ENCODE measurements at places on chromosomes 4 and X.

DNA sequence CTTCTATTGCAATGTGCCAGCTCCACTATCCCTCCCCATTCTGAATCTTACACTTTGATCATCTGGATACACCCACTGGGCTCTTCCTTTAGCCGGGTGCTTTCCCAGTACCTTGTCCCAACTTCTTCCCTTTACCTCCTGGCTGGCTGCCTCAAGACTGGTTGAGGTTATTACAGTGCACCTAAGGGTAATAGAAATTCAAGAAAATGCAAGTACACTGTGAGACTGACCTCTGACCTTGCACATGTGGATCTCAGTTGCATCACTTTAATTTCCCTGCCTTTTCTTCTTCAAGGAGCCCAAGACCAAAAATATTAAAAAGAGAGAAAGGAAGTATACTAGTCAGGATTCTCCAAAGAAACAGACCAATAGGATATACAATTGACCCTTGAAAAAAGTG, 53.9 kb upstream of the NOCT start:
- DNase-seq: no peak

- DNase-seq: no peak
These were observed 5.1 kb upstream of the LIMCH1 start for GRCh38 chr4:41532882-41533281.

GRCh38 chr4:147981305-147981704, 249.4 kb downstream of the ARHGAP10 start:
- no peak for DNase-seq

DNA sequence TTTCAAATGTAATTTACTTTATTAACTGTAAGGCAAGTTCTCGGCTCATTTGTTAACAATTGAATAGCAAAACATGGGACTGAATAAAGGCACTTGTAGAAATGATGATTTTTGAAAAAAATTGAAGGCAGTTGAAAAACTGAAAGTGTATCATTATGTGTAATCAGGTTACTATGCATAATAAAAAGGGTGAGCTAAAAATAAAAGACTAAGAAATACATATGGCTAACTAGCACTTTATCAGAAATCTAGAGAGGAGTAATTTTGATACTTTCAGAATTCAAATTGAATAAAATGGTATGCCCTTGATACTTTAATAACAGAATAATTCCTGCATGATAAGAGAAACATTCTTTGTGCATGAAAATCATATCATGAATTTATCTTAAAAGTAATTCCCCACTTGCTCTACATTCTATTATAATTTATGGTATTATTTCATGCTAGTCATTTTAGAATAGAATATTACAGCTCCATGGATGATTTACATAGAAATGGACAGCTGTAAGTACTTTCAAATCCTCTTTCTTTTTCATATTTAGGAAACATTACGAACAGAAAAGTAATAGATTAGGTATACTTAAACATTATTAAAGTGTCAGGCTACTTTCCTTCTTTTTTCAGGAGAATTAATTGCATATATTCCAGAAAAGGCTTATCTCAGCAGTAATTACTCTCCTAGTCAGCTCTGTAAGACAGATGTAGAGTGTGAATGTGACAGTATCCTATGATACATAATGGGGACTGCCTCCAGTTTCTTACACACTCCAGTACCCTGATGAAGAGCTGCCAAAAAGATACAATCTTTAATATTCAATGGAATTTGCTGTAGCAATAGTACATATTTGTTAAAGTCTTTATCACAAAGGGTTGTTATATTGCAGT, 697.3 kb downstream of the CCSER1 start:
- DNase-seq: no peak

- no peak for DNase-seq
These were observed 293.2 kb downstream of the FBXO8 start for GRCh38 chr4:173990126-173990868.

DNA sequence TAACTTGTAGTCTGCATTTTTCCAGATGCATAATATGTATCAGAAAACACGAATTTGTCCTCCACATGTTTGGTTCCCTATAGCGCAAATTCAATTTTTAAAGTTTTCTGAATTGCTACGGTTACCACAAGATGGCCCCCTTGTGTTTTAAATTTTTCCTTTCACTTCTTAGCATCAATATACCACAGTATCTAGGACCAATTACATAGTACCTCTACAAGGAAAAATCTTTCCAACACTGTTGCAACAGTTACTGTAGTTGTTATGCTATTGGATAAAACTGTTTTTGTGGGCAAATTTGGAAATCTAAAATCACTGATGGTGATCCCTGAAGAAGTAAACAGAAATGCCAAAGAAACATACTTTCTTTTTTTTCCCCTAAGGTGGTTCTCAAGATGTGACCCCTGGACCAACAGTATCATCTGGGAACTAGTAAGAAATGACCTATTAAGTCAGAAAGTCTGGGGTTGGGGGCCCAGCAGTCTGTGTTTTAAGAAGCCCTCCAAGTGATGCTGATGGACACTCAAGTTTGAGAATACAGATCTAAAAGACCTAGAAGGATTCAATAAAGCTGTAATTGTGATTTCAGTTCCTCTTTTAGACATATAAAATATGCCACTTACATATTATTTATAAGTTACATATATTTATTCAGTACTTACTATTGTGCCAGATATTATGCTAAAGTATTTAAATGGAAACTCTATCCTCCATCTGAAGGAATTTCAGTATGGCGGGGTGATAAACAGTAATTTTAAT, 3.1 kb downstream of the ZGRF1 start:
- DNase-seq: no peak

DNA sequence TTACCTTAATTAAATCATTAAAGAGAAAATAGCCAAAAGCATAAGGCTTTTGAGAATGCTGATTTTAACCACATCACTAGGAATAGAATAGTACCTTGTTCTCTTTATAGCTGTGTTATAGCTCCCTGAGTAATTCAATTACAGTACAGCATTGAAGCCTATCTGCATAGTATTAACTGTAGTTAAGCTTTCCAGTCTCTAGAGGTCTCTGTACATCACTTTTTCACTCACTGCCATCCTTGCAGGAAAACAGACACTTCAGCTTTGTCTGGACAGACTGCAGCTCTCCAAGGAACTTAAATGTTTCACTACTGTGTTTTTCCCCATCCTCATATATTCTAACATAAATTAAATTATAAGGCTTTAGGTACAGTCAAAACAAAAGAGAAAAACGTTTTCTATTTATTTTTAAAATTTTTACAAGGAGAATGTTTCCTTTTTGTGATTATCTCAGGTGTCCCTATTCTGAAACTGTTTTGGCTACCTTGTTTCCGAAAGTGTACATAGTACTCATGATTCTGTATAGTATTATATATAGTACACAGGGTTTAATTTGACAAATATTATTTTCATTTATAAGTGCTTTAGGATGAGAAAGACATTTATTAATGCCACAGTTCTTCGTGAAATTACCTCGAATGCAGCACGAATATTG, 407.9 kb downstream of the PCDH18 start:
- DNase-seq: peak; percentile 28

- DNase-seq: no peak
These were observed 94.4 kb downstream of the ARHGAP10 start for GRCh38 chr4:147826288-147826646.

- DNase-seq: no peak
These were observed at the start of gene CCDC158 for GRCh38 chr4:76420762-76421581. TSS of gene CCDC158 (minus strand) at chr4:76421141. CDS start at chr4:76403207, 17,934 bp downstream.

- no peak for DNase-seq
These were observed 419.6 kb downstream of the BCOR start for GRCh38 chrX:39677978-39678791.

DNA sequence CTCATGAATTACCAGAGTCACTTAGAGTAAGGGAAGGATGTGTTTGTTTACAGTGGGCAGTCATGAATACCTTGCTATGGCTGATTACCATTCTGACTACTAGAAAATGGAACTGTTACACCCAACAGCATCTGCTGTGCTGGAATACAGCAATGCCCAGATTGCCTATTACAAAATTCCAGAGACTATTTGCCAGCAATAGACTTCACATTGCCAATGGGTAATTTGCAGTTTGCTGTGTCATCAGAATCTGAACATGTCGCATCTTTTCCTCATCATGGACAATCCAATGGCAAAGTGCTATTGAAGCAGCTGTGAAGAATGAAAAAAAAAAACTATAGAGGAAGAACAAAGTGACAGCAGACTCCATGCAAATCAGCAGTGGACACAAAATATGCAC, 356.6 kb downstream of the CXXC4 start:
- DNase-seq: no peak

DNA sequence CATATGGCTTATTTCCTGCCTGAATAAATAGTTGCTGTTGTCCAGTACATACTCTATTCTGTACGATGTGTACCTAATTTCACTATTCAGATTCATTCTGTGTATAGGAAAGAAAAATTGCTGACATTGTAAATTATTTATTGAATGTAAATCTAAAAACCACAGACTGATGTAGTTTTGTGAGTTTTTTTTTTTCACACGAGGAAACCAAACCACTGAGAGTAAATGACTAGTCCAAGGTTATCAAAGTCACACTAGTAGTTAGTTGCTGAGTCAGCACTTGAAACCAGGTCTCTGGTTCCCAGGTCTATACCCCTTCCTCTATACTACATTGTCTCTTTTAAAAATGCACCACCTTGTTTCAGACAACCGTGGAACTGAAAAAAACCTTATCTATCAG, 298.3 kb upstream of the DIAPH2 start:
- no peak for DNase-seq

- DNase-seq: no peak
These were observed 103.7 kb upstream of the BMPR1B start for GRCh38 chr4:94653984-94654609.

DNA sequence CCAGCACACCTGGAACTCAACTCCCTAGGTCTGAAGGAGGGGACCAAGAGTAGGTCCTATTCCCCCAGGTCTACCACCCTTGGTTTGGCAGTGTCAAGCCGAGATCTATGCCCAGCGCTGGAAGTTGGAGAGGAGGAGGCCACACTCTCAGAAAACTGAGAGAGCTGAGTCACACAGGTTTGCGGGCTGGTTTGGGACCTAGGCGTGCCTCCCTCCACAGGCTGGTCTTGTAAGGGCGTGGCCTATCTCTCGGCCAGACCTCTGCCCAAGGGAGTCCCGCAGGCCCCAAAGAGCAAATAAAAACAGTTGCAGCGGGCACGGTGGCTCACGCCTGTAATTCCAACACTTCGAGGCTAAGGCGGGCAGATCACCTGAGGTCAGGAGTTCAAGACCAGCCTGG, 52.9 kb upstream of the INTU start:
- no peak for DNase-seq

DNA sequence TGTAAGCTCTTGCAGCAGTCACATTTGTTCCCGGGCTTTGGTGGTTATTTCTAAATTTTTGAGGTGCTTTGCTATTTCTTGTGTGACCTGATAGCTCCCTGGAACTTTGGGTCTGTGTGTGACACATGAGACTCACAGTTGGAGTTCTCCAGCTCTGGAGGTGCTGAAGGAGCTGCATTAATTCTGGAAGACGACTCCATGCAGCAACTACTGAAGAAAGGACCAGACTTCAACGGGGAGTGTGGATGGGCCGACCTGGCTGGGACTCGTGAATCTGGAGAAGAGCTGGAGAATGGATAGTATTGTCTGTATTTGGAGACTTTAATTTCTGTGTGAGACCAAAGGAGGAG, 1.5 kb downstream of the MRFAP1 start:
- no peak for DNase-seq

DNA sequence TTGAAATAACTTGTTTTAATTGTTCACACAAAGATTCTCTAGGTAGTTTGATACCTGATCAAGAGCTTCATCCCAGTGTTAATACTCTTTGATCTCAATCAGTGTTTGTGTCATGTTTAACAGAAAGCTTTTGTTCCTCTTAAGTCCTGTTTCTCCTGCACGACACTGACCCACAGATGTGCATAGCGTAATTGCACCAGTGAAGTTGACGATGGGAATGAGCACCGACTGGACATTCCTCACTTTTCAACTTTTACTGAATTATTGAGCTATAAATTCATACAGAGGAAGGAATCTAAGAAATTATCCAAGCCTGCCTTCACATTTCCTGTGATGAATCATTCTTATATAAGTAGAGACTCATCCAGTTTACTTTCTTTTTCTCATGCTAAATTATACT, 878.7 kb upstream of the TENM3 start:
- DNase-seq: no peak

DNA sequence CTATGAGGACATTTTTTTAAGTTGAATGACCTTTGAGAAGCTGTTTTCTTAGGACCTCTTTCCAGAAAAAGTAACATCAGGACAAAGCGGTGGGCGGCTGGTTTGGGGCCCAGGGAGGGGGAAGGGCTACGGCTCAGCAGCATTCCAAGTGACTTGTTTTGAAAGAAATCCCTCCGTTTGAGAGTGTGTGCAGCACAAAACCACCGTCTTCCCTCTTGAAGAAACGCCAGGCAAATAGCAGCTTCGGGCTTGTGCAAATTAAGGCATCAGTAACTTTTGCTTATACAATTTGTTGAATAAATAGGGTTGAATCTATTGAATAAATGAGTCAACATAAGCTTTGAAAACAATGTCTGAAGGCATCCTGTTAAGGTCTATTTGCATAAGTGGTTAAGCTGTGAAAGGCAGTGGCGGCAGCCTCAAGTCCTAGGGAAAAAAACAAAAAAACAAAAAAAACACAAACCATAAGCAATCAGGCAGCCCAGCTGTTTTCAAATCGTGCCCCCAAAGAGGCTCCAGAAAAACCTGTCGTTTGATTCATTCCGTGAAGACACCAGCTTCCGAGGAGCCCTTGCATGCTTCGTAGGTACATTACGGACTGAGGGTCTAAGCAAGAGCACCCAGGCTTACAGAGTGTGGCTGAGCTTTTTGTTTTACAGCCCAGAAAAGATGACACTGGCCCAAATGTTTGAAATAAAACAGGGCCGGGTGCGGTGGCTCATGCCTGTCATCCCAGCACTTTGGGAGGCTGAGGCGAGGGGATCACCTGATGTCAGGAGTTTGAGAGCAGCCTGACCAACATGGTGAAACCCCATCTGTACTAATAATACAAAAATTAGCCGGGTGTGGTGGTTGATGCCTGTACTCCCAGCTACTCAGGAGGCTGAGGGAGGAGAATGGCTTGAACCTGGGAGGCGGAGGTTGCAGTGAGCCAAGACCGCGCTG, 103.7 kb downstream of the CRLF2 start:
- no peak for DNase-seq

DNA sequence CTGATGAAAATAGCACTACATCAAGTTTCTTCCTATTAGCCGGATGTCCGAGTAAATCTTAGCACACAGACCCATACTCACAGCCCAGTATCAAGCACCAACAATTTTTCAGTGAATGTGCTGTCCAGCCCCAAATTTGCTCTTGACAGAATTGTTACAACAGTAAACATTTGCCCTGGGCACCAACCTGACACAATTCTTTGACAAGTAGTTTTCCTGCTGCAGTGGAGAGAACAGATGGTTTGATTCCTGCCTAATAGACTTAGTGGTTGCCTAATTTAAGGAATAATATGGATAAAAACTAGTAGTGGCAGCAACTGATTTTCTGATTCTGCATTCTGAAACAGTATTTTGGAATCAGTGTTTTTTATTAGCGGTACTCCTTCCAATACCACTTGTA, 253.6 kb downstream of the SLC39A8 start:
- DNase-seq: no peak

GRCh38 chr4:3128976-3129375, 54.5 kb downstream of the HTT start:
- no peak for DNase-seq

GRCh38 chrX:130418066-130418465, 16.3 kb downstream of the RBMX2 start:
- no peak for DNase-seq

Data from NCI-H1436 treated with DMSO at 0.1 percent for 48 hours (cell line).